Renal pelvis (tissue), 12 donors: ENCODE measurements at places on chromosomes 12 and 14. TPM values are rescaled to one million over a fixed set of nuclear protein-coding genes. Genes with fewer than 3 reads are reported as not detected.
A peak's percentile ranks its signal among the peaks of the same experiment; 100 is the strongest.

DNA sequence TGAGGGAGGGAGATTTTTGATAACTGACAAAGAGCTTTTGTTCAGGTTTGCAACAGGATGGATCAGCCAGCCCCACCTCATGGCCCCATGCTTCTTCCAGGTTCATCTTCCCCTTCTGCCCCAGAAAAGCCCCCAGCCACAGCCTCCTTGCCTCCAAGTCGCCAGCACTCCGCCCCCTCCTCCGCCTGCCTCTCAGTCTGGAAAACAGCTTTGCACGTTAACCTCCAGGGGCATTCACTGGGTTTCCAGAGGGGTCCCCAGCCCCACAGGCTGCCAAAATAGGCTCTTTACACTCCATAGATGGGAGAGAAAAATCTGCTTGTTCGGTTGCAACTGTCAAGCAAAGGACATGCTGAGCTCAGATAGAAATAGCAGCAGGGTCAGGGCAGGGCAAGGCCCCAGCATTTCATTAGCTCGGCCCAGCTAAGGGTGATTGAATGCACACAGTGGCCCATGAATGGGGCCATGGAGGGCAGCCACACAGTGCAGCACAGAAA is 253.6 kb downstream of the ZFP36L1 start:
- DNase-seq, result no peak

DNA sequence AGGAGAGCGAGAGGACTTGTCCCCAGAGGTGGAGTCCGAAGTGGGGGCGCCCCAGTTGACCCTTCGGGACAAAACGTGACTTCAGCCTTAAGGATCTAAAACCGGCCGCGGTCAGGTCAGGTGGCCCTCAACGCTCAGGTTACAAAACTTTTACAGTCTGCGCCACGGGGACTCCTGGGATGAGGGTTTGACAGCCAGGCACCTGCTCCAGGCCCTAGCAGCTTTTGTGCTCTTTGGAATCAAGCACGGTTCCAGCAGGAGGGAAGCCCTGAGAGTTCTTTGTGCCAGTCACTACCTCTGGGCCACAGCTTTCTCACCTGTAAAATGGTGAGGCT is 337 bp downstream of the ZC2HC1C start:
- no peak for DNase-seq

The ARHGAP5 gene
- 96.9 TPM for polyA plus RNA-seq

The GALC gene
- 46.3 TPM for polyA plus RNA-seq

DNA sequence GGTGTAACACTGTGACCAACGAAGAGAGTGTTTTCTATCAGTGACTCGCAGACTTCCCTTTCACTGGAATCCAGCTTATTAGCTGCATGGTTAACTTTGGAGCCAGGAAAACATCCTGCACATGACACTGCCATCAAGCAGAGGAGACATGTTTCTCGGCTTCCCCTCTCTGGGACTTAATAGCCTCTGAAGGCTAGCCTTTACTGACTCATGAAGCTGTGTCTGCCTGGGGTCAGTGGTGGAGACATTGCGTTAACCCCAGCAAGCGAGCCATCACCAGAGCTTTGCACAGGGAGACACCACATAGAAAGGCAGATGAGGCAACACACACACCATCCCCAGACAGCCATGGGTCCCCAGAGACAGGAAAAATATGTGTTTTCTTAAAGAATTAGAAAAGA is 126.9 kb upstream of the PRICKLE1 start:
- no peak for DNase-seq

- no peak for DNase-seq
These were observed 43.2 kb downstream of the CYP46A1 start for GRCh38 chr14:99727096-99727870.

The MYO1H gene
- 3.9 TPM for polyA plus RNA-seq

The RAB5B gene
- 175 TPM for polyA plus RNA-seq

DNA sequence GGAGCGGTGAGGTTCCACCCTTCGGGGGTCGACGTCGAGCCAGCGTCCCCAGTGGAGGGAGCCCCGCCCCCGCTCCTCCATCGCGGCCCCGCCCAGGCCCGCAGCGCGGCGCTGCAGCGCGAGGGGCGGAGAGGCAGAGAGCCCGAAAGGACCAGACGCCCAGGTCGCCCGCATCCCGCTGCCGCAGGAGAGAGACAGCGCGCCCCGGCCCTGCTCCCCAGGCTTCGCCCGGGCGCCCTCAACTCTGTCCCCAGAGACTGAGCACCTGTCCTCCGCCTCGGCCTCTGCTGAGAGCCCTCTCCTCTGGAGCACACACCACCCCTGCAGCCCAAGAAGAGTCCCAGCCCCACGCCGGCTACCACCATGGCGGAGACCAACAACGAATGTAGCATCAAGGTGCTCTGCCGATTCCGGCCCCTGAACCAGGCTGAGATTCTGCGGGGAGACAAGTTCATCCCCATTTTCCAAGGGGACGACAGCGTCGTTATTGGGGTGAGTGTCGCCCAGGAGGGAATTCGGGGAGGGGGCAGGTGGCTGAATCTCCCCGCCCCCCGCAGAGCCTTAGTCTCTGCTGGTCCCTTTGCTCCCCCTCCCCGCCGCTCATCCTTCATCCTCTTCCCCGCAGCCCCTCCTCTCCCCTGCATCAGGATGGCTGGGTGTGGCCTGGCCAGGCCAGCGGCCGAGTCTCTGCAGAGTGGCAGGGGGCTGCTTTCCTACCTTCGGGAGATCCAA is at the start of gene KIF5A:
TSS of gene KIF5A (plus strand) at position 136 of the 732 bp plus-strand sequence. CDS start at position 364, 228 bp downstream.
- DNase-seq, result no peak

The WSCD2 gene
- polyA plus RNA-seq, result 13.4 TPM

DNA sequence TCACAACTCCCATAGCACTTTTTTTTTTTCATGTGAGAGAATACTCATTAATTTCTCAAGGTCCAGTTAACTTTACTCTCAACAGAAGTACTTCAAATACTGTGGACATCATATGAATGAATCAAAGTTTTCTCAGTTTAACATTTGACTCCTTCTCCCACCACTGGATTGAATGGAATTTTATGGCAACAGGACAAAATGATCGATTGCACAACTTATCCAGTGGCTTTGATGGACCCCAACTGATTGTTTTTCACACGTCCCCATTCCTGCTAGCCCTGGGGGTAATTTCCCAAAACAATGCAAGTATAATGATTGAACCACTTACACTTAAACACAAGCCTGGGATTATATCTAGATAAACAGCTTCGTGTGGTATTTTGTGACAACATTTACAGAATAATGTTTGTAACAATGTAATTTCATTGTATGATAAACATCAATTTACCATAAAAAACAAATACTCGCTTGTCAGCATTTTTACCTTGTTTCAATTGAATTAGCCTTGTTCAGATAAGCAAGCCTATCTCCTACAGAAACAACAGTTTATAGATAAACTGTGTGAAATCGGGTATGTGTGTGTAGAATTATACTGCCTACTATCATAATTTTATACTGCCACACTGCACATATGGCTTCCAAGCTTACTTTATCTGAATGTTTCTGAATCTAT is 60.9 kb downstream of the SOX5 start:
- no peak for DNase-seq

The ALG10 gene
- 10.6 TPM for polyA plus RNA-seq

DNA sequence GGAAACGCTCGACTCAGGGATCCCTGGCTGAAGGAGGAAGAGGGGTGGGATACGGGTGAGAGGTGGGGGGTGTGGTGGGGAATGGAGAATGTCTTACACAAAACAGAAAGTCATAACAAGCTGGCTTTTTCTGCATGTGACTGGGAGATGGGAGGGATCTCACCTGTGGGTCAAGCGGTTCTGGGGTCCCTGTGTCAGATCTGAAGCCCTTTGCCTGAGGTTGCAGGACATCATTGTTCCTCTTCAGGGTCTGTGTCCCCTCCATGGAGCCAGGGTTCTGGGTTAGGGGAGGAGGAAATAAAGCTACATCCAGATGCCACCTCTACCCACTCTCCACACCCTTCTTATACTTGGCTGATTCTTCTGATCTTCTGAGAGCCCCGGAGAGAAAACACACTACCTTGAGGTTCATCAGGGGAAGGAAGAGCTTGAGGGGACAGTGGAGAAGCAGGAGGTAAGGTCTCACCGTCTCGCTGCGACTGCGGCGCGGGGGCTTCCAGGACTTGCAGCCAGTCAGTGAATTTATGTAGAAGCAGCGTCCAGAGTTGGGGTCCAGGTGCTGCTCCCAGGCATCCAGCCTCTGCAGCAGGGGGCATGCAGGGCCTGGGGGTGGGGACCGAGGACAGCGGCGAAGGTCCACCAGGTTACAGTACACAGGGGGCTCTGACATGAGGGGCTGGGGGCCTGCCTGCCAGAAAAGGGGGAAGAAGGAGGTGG is 2.5 kb downstream of the ARHGAP9 start:
- DNase-seq, result no peak

DNA sequence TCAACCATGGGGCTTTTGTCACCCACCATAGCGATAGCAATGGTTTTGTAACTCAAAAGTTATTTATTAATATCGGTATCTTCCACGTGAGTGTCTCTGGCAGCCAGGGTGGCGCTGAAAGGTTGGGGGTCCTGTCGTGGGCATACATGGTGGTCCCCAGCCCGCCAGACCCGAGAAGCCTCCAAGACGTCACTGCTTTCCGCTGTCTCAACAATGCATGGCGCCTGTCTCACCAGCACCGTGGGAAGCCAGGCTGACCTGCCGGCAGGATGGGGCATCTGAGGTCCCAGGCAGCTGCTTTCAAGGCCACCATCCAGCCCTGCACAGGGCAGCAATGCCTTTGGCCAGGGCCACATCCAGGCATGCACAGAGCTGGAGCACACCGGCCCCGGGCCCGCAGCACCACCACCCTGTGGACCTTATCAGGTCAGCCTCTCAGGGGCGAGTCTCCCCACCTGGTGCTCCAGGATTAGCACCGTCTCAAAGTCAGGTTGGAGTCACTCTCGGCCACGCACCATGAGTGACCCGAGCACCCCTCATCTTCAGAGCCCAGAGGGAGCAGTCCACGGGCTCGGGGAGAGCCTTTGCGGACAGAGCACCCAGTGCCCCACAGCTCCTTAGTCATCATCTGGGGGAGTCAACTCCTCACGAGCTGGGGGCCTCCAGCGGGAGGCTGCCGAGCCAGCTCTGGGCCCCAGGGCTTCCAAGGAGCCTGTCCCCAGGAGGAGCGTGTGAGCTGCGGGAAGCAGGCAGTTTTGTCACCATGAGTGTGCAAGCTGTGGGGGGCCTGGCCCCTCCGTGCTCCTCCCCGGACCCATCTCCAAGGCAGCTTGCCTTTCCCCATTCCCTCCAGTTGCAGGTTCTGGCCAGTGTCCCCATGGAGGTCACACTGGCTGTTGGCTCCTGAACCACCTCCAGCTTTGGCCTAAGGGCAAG is 14.6 kb upstream of the C14orf180 start:
- no peak for DNase-seq

- no peak for DNase-seq
These were observed 2.9 kb downstream of the HOXC5 start for GRCh38 chr12:54035568-54036264.

- DNase-seq, result no peak
These were observed 826.6 kb upstream of the MGAT4C start for GRCh38 chr12:87082756-87083155.

The RTL1 gene
- polyA plus RNA-seq, result not detected

The OR6C2 gene
- polyA plus RNA-seq, result not detected

GRCh38 chr12:116071555-116072230 is 205.8 kb downstream of the MED13L start:
- no peak for DNase-seq

- DNase-seq, result no peak
These were observed 54.3 kb downstream of the ZFP36L1 start for GRCh38 chr14:68738559-68738958.

The ST8SIA1 gene
- polyA plus RNA-seq, result 5.9 TPM

The TAS2R19 gene
- 1.4 TPM for polyA plus RNA-seq

GRCh38 chr14:93128725-93129459 is 13.2 kb upstream of the ITPK1 start:
- no peak for DNase-seq

- DNase-seq, result no peak
These were observed 12.1 kb downstream of the SPX start for GRCh38 chr12:21538061-21538653.

The STAT6 gene
- polyA plus RNA-seq, result 98.8 TPM

- DNase-seq, result peak; percentile 77
These were observed 48.3 kb downstream of the TTLL5 start for GRCh38 chr14:75709207-75709812.

DNA sequence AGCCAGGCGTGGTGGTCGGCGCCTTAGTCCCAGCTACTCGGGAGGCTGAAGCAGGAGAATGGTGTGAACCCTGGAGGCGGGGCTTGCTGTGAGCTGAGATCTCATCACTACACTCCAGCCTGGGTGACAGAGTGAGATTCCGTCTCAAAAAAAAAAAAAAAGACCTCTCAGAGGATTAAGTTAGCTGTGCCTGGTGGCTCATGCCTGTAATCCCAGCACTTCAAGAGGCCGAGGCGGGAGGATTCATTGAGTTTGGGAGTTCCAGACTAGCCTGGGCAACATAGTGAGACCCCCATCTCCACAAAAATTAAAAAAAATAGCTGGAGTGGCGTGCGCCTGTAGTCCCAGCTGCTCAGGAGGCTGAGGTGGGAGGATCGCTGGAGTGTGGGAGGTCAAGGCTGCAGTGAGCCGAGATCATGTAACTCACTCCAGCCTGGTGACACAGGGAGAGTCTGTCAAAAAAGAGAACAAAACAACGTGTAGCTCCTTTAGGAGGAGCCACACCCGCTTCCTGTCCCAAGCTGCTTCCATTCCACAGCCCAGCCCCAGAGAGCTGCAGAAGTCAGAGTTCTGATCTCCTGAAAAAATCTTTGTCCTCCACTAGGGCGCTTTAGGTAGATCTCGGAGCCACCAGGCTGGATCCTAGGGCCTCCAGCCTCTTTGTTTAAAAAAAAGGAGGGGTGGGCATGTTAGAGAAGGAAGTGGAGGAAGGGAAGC is 11.5 kb upstream of the ULK1 start:
- no peak for DNase-seq

The VASH1 gene
- polyA plus RNA-seq, result 41.4 TPM
